ENCODE measurements at places on chromosomes 7 and 10.
A peak's percentile ranks its signal among the peaks of the same experiment; 100 is the strongest.

DNA sequence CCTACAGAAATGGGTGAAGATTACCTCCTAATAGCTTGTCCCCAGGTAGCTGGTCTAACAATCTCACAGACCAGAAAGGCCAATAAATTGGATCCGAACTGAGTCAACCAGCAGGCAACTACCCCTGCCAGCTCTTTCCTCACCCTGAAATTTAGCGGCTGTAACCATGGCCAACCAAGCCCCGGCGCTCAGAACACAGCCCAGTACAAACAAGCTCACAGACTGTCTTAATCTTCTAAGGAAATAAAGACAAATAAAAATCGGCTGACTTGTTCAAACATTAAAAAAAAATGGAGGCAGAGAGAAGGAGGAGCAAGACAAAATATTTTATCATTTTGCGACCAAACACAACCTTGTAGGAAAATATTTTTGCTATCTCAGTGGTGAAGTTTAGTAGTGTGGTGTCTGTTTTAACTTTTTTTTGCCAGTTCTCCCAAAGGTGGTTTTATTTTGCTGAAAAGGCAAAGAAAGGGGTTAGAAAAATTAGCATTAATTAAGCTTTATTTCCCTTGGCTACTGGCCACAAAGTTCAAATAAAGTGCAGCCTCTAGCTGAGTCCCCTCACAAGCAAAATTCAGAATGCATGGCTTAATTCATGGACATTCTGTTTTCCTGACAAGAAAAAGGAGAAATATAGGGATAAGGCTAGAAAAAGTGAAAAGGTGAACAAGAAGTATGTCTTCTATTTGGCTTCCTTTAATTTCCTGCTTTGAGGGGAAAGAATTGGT lies 313.0 kb upstream of the NPVF start:
- DNase-seq = no peak

DNA sequence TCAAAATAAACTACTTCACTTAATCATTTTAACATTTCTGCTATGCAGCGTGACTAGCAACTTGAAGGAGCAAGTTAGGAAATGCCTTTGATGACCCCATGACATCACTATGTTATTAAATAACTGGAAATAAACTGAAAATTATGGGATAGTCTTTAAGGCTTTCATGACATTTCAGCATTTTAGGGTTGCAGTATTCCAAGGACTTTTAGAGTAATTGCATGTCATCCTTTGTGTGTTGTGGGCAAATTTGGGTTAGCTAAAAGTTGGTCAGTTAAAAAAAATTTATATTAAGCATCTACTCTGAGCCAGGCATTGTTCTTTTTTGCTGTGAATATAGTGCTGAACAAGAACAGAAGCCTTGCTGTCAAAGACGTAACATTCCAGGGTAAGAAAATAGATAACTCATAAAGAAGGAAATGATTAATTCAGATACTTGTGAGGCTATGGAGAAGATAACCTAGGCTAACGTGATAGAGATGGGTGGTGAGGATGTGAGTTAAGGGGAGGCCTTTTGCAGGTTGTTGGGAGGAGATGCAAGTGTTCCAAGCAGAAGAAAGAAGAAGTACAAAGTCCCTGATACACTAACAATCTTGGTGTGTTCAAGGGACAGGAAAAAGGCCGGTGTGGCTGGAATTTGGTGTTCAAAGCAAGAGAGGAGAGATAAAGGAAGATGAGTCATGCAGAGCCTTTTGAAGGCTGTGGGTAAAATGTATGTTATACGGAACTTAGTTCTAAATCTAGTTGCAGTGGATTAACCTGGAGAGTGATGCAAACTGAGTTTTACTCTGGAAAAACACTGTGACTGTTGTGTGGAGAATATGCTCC lies 610.2 kb downstream of the AUTS2 start:
- peak; percentile 18 for DNase-seq

- peak; percentile 37 for DNase-seq
Measured at GRCh38 chr7:151172273-151173141, 5.0 kb upstream of the GBX1 start.

- DNase-seq = peak; percentile 3
Measured at GRCh38 chr7:132321387-132321786, 254.9 kb downstream of the PLXNA4 start.

DNA sequence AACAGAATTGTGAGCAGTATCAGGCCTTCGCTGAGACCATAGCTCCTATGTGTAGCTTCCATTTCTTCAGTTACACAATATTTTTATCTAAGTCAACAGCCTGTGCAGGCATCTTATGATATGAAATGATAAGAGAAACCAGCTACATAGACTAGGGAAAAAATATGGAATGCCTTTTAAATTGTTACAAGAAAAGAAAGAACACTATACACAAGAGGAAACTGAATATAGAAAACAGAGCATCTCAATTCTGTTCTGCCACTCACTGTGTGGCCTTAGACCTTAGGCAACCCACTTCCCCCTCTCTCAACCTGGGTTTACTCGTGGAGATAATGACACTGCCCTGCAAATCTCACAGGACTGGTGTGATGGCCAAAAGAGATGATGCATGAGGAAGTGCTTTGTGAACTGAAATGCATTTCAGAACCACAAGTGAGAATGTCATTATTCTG lies 132.9 kb downstream of the LRRN3 start:
- DNase-seq = no peak

DNA sequence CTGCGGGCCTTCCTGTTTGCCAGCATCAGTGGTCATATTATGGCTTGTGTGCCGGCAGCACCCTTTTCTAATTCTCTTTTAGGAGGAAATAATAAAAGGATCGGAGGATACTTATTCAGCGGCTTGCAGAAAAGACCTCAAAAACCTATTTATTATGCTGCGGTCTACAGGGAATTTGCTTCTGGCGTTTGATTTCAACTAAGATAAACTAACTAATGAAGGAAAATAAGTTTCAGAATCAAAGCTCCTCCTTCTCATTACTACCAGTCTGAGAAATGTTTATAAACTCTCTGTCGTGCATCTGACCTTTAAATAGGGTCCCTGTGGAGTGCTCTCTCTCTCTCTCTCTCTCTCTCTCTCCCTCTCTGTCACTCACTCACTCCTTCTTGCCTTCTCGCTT lies 335.0 kb upstream of the GLI3 start:
- no peak for DNase-seq

DNA sequence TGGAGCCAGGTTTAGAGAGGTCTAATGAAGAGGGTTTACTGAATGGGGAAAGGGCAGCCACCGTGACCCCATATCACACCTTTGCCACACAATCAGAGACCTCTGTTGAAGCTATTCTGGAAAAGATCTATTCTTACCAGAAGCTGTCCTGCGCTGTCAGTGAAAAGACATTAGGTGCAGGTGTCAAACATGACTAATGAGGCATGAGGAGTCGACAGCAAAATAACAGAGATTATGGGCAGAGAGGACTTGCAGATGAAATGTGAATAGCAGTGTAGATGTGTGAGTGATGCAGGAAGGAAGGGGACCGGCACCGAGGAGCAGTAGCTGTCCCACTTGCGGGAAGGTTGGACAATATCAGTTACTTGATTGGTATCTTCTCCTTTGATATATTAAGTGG lies 627.7 kb upstream of the GALNT17 start:
- no peak for DNase-seq

GRCh38 chr10:35925493-35925892 lies 283.4 kb upstream of the FZD8 start:
- DNase-seq = peak; percentile 14

DNA sequence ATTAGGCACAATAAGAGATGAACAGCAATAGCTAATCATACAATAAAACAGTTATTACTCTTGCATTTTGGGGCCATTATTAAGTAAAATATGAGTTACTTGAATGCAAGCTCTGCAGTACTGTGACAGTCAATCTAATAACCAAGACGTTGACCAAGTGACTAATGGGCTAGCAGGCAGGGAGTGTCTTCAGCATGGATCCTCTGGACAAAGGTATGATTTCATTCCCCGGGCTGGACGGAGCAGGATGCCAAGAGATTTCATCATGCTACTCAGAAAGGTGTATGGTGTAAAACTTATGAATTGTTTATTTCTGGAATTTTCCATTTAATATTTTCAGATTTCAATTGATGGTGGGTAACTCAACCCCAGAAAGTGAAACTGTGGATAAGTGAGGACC lies 80.9 kb downstream of the SHH start:
- DNase-seq = no peak

GRCh38 chr10:100248820-100249219 lies 18.6 kb downstream of the CWF19L1 start:
- no peak for DNase-seq

DNA sequence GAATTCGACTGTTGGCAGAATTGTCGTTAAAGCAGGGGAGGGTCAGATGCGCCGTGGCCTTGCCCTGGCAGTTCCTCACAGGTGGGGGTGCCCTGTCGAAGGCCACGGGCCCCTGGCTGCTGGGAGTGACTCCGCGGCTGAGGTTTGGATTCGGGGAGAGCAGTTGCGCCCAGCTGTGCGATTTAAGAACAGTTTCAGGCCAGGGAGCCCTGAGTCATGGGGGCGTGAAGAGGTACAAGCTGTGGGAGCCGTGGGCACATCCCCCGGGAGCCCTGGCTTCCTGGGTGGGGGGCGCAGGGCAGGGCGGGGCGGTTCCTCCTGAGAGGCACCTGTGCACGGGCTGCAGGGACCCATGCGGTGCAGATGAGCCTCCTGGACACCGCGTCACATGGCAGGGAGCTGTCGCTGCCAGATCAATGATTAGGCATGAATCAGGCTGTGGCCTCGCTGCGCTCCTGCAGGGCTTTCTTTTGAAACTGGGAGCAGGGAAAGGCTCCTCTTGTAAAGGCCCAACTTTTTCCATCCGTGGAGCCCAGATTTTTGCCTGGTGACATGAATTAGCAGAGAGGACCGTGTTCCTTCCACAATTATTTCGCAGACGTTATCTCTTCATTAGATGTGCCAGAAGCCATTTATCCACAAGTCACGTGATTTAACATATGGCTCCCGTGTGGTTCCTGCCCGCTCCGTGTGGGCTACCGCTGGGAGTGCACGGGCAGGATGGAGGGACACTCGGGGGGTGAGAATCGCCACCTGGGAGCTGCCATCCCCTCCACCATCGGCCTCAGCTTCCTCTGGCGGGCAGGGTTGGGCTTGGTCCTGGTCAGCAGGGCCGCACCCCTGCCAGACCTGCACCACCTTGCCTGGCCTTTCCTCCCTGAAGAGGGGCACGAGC lies 918 bp downstream of the PWWP2B start:
- no peak for DNase-seq

DNA sequence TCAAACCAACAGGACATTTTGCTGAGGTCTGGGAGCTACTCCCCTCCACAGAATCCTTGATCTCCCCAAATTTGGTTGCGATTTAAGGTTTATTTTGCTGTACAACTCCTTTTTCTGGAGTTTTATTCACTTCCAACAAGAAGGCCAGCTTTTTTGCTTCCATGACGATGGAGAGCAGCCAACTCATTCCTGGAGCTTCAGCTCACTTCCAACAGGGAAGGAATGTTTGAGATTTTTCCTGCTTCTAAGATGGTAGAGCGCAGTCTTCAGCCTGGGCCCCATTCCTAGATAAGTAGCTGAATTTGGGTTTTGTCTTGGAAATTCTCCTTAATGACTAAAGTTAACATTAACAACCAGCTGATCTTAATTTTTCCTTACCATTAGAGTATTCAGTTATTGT lies 30.9 kb upstream of the CREB3L2 start:
- no peak for DNase-seq

DNA sequence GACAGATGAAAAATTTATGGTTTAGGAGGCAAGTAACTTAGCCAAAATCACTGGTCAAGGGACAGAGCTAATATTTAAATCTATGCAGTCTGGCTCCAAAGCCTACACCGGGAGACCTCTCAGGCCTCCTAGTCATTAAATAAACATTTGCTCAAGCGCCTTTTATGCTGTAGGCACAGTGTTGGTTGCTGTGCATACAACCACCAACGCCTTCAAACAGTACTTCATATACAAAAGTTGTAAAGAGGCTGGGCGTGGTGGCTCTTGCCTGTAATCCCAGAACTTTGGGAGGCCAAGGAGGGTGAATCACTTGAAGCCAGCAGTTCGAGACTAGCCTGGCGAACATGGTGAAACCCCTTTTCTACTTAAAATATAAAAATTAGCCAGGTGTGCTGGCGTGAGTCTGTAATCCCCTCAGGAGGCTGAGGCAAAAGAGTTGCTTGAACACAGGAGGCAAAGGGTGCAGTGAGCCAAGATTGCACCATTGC lies 159.8 kb downstream of the MAGI2 start:
- peak; percentile 85 for DNase-seq

GRCh38 chr10:77027576-77027975 lies 610.0 kb downstream of the KCNMA1 start:
- no peak for DNase-seq

GRCh38 chr10:117590101-117590875 lies 47.7 kb downstream of the EMX2 start:
- DNase-seq = peak; percentile 5

DNA sequence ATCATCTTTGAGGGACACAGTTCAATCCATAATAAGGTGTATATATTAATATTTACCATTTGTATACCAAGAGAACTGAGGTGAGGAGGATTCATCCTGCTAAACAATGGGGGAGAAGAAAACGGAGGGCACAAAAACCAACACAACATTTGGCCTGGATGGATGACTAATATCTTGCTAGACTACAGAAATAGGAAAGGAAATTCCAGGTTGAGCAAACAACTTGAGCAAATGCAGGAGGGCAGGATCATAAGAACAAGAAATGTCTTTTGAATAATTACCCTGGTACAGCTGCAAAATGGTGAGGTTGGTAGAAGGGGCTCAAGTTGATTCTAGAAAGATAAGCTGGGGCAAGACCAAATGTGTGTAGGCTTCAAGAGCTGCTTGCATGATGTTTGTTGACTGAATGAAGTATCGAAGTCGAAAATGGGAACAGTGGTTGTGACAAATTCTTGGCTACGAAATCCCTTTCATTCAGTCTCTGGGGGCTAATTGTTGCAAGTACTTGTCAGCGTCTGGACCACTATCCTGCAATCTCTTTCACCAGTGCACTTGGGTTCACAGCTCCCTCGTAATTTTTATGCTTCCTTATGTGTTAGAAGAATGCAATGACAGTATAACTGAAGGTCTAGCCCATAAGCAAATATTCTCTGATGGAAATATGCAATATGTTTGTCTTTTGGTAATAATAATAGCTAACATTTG lies 176.2 kb downstream of the PTEN start:
- DNase-seq = peak; percentile 45

- DNase-seq = no peak
Measured at GRCh38 chr10:21668831-21669230, 134.8 kb downstream of the MLLT10 start.

All from brain microvascular endothelial cell (primary cell).